Occipital lobe (tissue), 3 donors: ENCODE measurements at places on chromosomes 12 and 14.

GRCh38 chr12:109836916-109837315 lies 3.7 kb upstream of the TRPV4 start:
- DNase-seq = no peak

- DNase-seq = no peak
Observed at GRCh38 chr12:32002848-32003493, 43.8 kb downstream of the RESF1 start.

- DNase-seq = no peak
Observed at GRCh38 chr12:40976546-40976945, 211.6 kb upstream of the PDZRN4 start.

DNA sequence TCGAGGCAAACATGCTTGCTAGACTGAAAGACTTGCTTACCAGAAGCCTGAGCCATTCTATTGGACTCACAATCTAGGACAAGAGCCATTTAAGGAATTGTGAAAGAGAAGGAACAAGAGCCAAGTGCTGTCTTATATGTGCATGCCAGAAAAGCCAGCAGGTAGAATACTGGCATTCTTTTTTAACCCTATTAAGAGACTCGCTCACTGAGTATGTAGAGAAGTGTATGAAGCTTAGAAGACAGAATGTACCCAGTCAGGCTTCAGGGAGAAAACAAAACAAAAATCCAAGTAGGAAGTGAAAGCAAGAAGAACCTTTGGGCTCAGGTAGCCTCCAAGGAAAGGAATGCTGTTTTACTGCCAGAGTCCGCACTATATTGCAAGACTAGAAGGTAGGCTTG lies 65.9 kb downstream of the DCAF5 start:
- DNase-seq = no peak

DNA sequence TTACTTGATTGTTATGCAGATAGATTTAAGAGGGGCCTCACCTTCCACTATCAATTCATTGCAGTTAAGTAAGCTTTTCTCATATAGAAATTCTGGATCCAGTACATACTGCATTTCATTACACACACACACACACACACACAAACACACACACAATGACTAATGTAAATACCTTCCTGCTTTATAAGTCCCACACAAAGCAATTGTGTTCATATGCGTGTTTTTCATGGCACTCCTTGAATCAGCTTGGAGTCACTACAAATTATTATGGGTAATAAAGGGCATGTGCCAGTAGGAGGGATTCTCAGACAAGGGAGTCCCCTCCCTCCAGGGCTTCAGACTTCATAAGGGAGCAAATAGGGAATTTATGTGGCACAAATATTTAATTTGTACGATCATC lies 4.5 kb downstream of the MIPOL1 start:
- no peak for DNase-seq

DNA sequence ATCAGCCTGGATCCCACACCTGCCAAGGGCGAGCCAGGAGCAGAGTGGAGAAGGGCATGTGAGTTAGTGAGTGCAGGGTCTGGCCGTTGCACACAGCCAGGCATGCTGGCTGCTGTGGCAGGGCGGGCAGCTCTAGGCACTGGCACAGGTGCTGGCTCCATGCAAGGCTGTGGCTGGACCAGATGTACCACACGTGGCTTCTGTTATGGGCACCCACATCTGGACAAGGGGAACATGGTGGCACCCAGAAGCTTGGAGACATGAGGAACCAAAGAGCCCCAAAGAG lies 20.1 kb downstream of the SERPINA3 start:
- DNase-seq = no peak

GRCh38 chr12:78040111-78040510 lies 209.4 kb downstream of the NAV3 start:
- no peak for DNase-seq

- DNase-seq = no peak
Observed at GRCh38 chr12:11015775-11016430, 6.5 kb downstream of the TAS2R19 start.

- no peak for DNase-seq
Observed at GRCh38 chr12:91417650-91418049, 235.0 kb upstream of the DCN start.

- no peak for DNase-seq
Observed at GRCh38 chr14:49930720-49931119, 37.8 kb downstream of the ARF6 start.

GRCh38 chr14:37501877-37502276 lies 93.2 kb downstream of the FOXA1 start:
- no peak for DNase-seq

DNA sequence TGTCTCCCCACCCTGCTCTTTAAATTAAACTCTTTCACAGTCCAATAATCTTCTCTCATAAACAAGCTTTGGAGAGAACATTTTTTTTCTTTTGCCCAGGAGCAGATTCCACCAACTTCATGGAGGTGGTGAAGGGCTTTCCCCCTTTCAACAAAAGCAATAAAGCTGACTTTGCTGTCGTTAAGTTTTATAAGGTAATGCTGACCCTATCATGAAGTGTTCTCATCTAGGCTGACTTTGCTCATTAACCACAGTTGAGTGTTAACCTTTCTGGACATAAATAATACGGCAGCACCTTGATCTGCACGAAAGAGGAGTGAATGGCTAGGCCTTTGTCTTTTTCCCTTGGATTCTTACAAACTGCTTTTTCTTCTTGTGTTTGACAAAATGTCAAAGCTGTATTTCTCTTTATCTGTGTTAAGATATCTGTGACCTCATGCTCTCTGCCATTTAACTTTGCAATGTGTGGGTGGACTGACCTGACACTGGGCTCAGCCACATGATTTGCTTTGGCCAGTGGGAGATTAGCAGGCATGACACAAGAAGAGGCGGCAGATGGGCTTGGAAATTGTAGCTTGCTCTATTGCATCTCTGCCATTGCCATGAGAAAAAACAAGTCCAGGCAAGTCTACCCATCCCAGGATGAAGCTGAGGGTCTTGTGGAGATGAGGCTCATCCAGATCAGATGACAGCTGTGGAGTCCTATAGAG lies 470.9 kb upstream of the CCDC196 start:
- DNase-seq = no peak

DNA sequence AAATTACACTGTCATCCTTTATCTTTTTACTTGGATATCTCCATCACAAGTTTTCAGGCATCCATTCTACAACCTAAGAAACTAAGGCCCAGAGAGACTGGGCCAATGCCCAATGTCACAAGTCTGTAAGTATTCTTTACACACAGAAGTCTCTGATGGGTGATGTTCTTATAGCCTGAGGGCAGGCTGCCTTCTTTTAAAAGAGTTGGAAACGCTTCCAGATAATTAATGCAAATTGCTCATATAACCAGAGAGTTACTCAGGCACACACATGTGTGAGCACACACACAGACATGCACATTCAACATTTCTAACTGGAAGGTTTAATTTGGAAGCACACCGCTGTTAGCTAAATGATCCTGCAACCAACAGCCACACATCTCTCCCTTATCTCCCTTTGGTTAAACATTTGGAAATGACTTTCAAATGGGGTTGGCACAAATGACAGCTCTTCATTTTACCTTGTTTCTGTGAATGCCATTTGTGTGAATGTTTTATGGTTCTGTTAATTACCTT lies 160.8 kb upstream of the TMPO start:
- no peak for DNase-seq

- DNase-seq = no peak
Observed at GRCh38 chr14:75566321-75566720, 12.1 kb upstream of the FLVCR2 start.

GRCh38 chr14:84543859-84544258 lies 986.1 kb upstream of the FLRT2 start:
- DNase-seq = no peak

DNA sequence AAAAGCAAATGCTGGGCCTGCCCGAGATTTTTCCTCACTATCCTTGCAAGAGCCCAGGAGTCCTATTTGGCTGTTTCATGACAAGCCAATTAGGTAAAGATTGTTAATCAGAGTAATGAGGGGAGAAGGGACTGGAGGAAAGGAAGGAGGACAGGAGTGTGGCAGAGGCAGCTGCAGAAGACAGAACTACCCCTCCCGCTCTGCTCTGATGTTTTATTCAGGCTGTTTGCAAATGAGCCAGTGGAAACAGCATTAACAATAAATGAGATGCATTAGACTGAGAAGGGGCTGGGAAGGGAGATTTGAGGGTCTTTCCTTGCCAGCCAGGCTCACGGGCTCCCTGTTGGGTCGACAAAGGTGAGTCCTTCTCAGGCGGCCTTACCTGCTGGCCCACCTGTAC lies 421.0 kb upstream of the CCDC196 start:
- DNase-seq = no peak

GRCh38 chr12:115383668-115384067 lies 699.7 kb upstream of the TBX3 start:
- no peak for DNase-seq

GRCh38 chr12:15982071-15982470 lies 70.9 kb downstream of the DERA start:
- DNase-seq = no peak

GRCh38 chr12:41799671-41800070 lies 345.0 kb downstream of the GXYLT1 start:
- DNase-seq = no peak

- DNase-seq = peak; percentile 66
Observed at GRCh38 chr14:105476097-105476830, 1.6 kb downstream of the CRIP2 start.

GRCh38 chr12:90575995-90576394 lies 379.0 kb downstream of the CCER1 start:
- no peak for DNase-seq

DNA sequence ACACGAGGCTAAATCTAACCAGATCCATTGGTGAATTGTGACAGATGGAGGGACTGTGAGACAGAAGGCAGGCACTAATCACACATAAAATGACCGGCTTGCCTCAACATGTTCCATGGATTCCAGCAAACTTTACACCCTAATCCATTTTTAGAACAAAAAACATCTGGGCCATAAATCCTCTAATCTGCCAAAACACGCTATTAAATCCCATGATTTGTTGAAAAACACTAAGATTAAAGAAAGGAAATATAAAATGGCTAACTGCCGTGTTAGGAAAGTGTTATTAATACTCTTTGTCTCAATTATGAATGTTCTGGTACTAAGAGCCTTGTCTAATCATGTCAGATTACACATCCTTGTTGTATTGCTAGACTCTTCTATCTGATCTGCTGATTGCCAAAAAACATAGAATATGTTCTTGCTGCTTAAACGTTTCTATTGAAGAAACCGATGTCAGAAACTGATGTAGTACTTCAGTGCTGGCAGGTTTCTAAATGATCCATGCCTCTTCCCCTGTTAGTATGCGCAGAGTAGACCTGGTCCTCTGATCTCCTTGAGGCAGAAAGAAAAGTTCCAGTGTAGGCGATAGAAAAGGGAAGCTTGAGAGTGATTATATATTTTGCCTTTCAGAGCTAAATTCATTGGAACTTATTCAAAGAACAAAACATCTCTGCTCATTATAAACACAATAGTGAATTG lies 384.9 kb downstream of the SOX5 start:
- no peak for DNase-seq

DNA sequence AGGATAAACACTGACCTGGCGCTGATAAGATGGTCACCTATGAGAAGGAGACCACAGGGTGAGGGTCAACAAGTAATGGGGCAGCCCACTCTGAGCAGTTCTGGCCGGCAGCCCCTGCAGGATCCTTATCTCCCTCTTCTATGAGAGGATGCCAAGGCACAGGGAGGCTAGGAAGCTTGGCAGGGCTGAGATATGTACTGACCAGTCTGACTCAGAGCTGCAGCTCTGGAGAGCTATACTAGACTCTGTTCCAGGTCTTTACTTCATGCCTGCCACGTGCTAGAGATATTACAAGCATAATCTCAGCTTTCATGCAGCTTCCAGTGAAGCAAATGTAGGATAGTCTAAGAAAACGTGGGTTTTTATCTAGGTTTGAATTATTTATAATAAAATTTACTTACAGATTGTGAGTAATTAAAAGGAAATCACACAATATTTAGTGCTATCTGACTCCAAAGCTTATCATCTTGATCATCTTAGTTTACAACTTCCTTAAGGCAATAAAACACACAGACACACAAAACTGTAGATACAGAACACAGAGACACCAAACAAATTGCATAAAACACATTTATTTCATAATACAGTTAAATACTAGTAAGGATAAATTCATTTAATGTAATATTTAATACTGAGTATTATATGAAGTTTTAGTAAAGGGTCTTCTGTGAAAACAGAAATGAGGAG lies 32.3 kb downstream of the GIT2 start:
- DNase-seq = no peak

- no peak for DNase-seq
Observed at GRCh38 chr14:68978172-68978911, 760 bp downstream of the ACTN1 start.

DNA sequence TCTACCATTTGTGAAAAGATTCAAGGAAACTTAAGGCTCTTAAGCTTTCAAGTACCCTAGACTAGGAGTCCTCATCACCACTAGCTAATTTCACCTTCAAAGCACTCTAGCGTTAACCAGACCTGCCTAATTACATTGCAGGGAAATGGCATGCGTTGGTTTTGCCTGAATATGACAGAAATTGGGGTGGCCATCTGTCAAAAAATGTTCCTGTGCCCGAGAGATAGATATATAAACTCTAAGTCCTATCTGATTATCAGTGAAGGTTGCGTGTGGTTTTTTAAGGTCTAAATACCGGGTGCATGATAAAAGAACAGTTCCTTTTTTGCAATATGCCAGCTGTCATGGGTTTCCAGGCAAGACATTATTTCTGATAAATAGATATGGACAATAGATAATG lies 48.3 kb downstream of the SPRING1 start:
- no peak for DNase-seq

DNA sequence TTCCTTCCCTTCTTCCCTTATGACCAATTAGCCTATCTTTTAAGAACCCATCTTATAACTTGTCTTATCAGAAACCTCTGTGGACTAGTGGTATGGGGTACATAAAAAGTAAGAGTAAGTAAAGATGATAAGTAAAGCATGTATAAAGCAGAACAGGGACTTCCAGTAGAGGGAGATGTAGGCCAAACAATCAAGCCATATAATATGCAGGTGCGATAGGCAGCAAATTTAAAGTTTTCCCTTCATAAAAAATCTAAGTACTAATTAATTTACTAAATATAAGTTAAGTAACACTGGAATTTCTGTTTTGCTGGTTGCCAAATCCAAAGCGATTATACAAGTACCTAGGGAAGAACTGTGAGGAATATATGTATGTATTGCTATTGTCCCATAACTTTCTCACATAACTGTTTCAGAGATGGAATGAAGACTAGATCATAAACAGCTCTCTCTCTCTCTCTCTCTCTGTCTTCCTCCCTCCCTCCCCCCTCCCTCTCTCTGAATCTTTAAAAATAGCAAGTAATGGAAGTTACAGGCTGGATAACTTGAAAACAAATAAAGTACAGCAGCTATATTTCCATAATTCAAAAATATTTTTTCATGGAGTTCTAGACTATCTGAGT lies 25.7 kb downstream of the METTL25 start:
- no peak for DNase-seq

GRCh38 chr12:68326716-68327115 lies 5.4 kb downstream of the MDM1 start:
- DNase-seq = no peak

GRCh38 chr12:53950789-53951576 lies 3.7 kb upstream of the HOXC12 start:
- no peak for DNase-seq

DNA sequence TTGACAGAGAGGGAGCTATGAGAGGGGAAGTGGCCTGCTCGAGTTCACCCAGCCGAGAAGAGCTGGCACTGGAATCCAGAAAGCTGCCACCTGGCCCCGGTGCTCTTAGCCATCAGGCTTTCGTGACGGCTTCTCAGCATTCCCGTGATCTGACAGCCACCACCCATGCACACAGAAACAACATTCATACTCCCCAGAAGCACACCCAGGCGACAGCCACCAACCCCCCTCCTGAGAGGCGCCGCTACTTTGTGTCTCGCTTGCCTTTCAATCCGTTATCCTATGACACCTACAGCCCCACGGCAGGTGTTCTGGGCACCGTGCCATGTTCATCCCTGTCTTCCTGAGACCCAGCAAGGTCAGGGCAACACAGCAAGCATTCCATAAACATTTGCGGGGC lies 31.4 kb downstream of the PSMC1 start:
- no peak for DNase-seq
